Activated CD4-positive, alpha-beta T cell treated with anti-CD3 and anti-CD28 coated beads, Interleukin-2, amount 10 ng/mL, durations not matched to agents 7 days and 5 days (primary cell): ENCODE measurements at places on chromosomes 5 and 9.

GRCh38 chr9:122095010-122095767 is 2.1 kb upstream of the TTLL11 start:
- peak; percentile 64 for DNase-seq

DNA sequence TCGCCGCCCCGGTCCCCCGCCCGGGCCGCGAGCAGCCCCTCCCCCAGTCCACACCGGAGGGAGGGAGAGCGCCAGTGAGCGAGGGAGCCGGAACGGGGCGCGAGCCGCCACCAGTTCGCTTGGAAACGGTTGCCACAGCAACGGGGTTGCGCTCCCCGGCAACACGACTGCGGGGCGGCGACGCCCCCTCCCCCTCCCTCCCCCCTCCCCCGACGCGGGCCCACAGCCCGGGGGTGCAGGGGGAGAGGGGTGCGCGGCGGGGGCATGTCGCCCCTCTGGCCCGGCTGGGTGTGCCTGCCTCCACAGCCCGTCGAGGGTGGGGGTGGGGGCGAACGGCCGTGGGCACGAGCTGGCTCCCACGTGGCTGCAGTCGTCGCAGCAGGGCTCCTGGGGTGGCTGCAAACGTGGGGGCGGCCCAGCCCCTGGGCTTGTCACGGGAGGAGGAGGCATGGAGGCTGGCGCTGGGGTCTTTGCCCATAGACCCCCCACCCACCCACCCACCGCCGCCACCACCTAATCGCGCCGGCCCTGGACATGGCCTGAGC is 524 bp downstream of the PRR7 start:
- DNase-seq = peak; percentile 83

GRCh38 chr9:88184976-88185375 is 46.7 kb upstream of the SPATA31C2 start:
- DNase-seq = no peak

GRCh38 chr5:99104538-99105132 is 175.8 kb upstream of the CHD1 start:
- no peak for DNase-seq

GRCh38 chr5:87170799-87171198 is 96.9 kb upstream of the RASA1 start:
- DNase-seq = no peak

- DNase-seq = no peak
Measured at GRCh38 chr5:14009575-14009974, 65.1 kb upstream of the DNAH5 start.
